ENCODE measurements at places on chromosomes 7 and 10. TPM values are rescaled to one million over a fixed set of nuclear protein-coding genes. Genes with fewer than 3 reads are reported as not detected.

GRCh38 chr7:152735443-152736004, 24.0 kb upstream of the ACTR3B start:
- DNase-seq, result no peak

The MOGAT3 gene
- total RNA-seq, result not detected

The TDRD1 gene
- total RNA-seq, result 0.53 TPM

GRCh38 chr10:31876652-31877352, 51.8 kb downstream of the ARHGAP12 start:
- no peak for DNase-seq

The FAM25A gene
- total RNA-seq, result not detected

- no peak for DNase-seq
Measured at GRCh38 chr7:104695563-104695962, 318.4 kb upstream of the KMT2E start.

DNA sequence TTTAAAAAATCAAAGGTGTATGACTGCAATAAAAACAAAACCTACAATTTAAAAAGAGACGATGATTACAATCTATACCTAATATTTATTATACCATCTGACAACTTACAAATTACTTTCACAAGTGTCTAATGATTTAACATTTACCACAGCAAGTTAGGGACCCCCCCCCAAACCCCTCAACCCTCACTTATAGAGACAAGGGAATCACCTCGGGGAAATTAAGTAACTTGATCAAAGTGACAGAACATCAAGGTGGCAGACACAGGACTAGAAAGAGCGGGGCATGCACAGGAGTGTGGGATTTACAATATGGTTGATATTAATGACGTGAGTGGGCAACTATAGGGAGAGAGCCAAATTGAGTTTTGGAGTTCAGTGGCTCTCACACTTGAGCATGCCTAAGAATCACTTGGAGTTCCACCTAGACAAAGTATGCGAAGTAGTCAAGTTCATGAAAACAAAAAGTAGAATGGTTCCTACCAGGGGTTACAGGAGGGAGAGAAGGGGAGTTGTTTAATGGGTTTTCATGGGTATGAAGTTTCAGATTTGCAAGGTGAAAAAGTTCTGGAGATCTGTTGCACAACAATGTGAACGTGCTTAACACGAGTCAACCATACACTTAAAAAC, 43.4 kb downstream of the SGMS1 start:
- no peak for DNase-seq

- DNase-seq, result no peak
Measured at GRCh38 chr10:31299119-31299518, 19.9 kb upstream of the ZEB1 start.

DNA sequence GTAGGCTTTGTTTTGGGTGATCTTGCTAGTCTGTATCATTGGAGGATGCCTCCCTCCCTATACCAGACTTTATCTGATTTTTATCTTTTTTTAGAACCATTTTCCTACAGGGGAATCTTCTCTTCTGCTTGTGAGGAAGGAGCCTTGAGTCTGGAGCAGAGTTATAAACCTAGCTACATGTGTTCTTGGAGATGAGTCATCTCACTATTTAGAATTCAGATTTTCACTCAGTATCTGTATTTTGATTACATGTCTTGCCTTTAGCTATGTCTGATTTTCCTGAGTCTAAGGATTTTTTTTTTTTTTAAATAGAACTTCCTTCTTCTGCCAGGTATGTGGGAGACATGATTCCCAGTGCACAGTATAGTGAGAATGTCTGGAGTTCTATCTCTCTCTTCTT, 211.6 kb upstream of the MBL2 start:
- no peak for DNase-seq

The WDR37 gene
- 12.2 TPM for total RNA-seq

DNA sequence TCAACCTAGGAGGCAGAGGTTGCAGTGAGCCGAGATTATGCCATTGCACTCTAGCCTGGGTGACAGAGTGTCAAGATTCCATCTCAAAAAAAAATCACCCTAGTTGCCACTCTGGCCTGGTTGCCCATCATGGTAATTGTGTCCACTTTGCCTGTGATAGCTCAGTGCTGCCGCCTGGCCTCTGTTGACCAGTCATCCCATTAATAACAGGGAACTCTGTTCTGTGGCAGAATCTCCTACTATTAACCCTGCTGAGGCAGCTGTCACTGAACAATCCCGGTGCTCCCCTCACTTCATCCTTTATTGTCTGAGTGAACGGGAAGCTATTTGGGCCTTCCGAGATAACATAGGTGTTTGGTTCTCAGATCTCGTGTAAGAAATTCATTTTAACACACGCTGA, 14.6 kb downstream of the ZNF3 start:
- DNase-seq, result no peak

GRCh38 chr7:157870644-157871290, 534.0 kb downstream of the DNAJB6 start:
- DNase-seq, result no peak

The SHTN1 gene
- 14.9 TPM for total RNA-seq

DNA sequence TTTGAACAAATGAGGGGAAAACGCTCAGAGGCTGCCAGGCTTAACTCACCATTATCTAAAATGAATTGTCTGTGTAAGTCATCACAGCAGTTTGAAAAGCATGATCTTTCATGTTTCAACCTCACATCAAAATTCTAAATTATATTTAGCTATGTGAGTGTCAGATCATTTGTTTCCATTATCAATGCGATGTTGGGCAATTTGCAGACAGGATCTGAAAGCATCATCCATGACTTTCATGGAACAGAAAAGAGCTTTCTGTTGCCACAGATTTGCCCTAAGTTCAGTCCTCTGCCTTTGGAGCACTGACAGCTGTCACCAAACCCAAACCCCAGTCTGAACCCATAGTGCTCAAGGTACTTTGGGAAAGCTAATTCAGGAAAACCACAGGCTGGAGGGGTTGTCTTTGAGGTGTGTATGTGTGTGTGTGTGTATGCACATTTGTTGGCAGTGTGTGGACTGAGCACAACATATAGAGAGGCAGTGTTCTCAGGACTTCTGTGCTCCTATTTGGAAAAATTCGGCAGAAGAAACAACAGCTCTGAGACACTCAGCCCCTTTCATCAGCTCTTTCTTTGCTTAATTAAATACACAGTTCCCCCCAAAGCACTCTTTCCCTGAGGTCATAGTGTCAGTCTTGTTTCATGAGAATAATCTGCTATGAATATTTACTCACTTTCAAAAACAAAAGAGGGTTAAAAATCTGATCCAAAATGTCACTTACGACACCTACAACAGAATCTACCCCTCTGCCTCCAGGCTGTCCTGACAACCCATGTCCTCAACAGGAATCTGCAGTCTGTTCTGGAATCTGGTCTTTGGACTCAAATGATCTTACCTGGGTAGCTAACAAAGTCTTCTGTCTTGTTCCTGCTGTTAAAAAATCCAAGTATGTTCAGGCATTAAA, 188.5 kb upstream of the KLF14 start:
- DNase-seq, result no peak

DNA sequence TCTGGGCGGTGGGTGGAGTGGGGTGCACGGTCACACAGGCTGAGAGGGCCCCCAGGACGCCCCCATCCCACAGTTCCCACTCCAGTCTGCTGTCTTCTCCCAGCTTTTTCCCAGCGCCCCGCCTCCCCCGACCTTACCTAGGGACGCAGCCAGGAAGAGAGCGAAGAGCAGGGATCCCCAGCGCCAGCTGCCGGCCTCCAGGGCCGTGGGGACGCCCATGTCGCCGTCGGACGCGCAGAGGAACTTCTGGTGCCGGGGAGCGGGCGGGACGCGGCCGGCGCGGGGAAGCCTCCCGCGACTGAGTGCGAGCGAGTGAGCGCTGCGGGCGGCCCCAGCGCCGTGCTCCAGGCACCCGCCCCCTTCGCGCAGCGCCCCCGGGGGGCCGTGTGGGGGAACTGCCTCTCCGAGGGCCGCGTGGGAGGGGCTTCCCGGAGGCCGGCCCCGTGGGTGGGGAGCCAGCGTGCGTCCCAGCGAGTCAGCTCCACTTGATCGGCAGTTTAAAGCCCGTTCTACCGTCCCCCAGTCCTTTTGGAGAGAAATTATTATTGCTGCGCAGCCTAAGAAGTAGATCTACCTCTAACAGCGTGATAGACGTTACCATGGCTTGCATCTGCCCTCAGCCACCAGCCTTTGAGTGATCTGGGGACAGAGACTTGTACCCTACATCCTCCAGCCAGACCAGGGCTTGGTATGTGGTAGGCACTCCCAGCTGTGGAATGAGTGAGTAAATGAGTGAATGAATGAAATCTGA, at the start of gene VSIR:
VSIR (minus strand) TSS at position 300 of the 751 bp plus-strand sequence; CDS start at position 219, 81 bp downstream.
- peak; percentile 59 for DNase-seq

The ENKUR gene
- total RNA-seq, result 0.95 TPM

The RBM20 gene
- 2.3 TPM for total RNA-seq

GRCh38 chr7:150945853-150946420, 32.2 kb downstream of the KCNH2 start:
- no peak for DNase-seq

DNA sequence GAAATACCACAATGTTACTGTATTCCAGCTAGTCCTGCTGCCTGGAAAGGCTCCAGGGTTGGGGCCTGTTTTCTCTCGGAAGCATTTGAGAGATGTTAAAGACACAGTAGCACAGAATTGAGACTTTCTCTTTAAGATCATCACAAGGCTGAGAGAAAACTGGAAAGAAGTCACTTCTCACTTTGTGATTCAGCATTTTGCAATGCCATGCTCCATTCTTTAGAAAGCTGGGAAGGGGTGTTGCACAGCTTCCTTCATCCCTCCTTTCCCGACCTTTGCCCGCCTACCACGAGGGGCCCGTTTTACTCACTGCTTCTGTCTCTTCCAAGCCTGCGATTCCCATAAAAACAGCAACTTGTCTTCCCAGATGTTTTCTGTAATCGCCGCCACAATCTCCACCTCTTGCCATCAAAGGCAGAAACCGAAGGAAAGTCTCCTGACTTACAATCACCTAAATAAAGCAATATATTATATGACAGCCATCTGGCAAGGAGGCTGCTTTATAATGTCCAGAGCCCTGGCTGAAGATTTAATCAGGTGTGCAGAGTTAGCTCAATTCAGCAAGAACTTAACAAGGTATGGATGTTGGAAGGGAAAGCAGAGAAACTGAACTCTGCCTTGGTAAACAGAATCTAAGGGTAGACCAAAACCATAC, 18.9 kb downstream of the NOD1 start:
- DNase-seq, result no peak

The SPOCK2 gene
- total RNA-seq, result 3.2 TPM

GRCh38 chr7:41256186-41256945, 446.5 kb downstream of the INHBA start:
- DNase-seq, result no peak

GRCh38 chr10:69973678-69974077, 79.0 kb upstream of the MACROH2A2 start:
- DNase-seq, result no peak

DNA sequence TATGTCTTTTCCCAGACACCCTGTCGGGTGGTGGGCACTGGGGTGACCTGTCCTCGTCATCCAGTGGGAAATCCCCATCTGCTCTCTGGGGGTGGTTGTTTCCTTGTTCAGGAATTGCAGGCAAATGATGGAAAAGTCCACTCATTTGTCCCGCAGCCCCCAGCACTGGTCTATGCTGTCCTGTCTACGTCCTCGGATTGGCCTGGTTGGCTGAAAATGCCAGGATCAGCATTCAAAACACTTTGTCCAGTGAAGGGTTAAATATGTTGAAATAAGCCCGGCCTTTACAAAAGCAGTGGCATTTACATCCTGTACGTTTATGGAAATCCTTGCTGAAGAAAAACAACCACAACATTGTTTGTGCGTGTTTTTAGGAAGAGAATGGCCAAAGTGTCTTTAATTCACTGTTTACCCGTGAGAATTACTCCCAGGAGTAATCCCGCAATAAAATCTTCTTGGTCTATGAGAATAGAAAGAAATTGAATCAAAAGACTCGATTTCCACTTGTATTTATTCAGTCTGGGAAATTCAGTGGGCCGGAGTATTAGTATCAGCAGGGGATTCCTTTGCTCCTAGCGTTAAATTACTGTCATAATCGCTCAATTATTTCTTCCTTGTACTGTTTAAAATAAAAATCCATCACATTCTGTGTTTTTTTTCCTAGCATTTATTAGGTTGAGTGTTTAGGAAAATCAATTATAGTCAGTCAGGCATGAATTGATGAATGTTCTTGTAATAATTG, 116.8 kb upstream of the SH2B2 start:
- DNase-seq, result no peak

DNA sequence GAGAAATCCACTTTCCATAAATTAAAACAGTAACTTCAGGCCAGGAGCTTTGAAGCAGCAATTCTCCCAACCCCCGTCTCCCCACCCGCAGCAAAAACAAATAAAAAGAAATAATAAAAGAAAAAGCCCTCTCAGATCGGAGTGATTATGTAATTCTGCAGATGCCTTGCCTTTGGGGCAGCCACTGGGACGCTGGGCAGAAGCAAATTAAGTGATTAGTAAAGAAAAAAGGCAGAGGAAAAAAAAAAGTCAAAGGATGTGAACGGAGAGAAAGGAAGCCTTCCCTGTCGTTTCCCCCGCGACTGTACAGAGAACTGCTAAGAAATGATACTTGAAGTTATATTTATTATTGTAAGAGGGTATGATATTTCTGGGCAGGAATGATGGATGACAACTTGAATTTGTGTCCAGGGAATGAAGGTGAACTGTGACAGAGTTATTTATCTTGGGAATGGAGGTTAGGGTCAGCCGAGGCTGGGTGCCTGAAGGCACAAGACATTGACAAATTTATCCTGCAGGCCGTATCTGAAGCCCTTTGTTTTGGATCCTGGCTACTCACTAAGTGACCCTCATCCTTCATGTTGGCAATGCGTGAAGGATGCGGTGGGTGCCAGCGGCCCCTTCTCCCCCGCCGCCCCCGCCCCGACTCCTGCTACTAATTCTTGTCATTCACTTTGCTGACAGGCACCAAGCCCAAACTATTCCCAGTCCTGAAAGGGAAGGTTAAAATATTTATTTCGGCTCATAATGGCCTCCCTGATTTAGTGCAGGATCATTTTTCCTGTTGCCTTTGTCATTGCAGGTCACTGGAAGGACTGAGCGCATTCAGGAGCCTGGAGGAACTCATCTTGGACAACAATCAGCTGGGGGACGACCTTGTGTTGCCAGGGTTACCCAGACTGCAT, 604.0 kb downstream of the LRMDA start:
- DNase-seq, result no peak

DNA sequence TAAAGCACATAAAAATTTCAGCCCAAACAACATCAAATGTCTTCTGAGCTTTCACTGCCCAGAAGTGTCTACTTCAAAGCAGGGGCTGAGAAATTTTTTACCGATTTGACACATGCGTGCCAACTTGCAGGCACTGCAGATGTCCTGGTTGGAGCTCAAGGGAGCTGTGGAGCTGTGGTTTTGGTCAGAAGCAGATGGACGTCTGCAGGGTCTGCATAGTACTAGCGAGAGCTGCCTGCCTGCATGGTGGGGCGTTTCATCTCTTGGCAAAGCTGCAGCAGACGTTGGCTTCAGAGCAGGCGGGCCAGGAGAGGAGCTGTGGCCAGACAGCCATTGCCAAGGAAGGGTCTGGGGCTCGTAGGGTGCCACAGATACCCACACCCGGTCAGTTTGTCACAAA, 296.7 kb downstream of the GLRX3 start:
- no peak for DNase-seq
